ENCODE measurements at places on chromosomes 13 and 19. TPM values are rescaled to one million over a fixed set of nuclear protein-coding genes. Genes with fewer than 3 reads are reported as not detected.

DNA sequence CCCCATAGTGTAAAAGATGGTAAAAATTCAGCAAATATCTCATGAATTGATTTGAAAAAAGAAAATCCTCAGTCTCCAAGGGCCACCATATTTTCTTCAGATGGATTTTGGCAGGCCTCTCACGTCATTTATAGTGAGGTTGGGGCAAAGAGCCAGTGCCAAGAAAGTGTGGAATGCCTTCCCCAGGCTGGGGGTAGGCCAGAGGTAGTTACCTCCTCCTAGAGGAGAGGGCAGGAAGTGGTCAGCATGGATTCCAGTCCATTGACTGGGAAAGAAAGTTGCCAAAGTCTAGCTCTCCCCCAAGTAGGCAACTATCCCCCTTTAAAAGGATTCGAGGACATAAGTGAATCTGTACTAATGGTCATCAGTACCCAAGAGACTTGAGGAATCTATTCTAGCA lies 68.4 kb upstream of the KCTD4 start:
- DNase-seq: no peak

DNA sequence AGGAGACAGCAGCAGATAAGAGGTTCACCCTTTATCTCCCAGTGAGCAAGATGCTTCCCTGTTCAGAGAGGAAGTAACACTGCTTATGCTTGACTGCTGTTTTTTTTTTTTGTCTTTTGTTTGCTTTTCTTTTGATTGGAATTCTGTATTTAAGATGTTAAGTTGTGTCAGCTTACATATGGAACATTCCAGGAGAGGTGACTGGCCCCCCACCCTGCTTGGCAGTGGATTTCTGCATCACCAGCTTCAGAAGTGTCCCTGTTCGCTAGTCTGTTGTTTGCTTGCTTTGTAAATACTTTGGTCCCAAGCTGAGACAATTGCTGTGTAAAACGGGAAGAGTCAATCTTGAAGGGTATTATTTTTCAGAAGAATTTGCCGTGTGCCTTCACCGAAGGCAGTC lies 43.0 kb downstream of the IFT88 start:
- DNase-seq: no peak

DNA sequence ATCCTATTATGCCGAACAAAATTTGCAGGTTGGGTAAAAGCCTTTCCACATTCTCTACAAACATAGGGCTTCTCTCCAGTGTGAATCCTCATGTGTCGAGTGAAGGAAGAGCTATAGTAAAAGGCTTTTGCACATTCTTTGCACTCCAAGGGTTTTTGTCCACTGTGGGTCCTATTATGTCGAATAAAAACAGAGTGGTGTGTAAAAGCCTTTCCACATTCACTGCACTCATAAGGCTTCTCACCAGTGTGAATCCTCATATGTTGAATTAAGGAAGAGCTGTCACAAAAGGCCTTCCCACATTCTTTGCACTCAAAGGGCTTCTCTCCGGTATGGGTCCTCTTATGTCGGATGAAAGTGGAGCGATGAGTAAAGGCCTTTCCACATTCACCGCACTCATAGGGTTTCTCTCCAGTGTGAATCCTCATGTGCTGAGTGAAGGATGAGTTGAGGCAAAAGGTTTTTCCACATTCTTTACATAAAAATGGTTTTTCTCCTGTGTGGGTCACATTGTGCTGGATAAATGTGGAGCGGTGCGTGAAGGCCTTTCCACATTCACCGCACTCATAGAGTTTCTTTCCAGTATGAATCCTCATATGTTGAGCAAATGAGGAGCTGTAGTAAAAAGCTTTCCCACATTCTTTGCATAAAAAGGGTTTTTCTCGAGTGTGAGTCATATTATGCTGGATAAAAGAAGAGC lies 13.6 kb downstream of the ZNF599 start:
- DNase-seq: no peak

DNA sequence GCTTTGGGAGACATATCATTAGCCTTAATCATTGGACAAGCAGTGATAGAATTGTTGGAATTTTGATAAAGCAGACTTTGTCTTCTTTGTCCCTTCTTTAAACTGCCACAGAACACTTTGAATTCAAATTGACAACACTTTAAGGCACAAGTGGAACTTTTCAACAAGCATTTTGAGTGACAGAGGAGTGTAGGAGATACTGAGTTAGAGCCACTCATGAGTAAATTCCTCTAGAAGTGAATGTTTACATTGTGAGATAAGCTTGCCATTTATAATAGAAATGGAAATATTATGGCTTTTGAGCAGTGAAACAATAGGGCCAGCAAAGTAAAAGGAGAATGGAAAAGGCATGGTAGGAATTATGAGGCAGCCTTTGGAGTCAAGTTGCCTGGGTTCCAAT lies 515.8 kb downstream of the SLITRK6 start:
- DNase-seq: no peak

DNA sequence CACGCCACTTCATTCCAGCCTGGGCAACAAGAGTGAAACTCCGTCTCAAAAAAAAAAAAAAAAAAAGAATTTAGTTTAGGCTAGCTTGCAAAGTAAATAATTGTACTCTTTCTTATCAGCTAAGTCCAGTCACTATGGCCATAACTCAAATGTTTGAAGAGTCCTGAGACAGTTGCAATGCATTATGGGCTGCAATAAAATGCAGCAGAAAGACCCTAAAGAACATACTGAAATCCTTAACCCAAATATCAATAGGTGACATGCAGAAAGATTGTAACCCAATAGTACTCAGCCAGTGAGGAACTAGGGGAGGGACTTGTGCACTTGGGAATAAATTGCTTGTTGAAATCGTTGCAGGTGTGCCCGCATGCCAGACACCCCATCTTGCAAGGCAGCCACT lies 20.9 kb upstream of the FFAR2 start:
- DNase-seq: no peak

DNA sequence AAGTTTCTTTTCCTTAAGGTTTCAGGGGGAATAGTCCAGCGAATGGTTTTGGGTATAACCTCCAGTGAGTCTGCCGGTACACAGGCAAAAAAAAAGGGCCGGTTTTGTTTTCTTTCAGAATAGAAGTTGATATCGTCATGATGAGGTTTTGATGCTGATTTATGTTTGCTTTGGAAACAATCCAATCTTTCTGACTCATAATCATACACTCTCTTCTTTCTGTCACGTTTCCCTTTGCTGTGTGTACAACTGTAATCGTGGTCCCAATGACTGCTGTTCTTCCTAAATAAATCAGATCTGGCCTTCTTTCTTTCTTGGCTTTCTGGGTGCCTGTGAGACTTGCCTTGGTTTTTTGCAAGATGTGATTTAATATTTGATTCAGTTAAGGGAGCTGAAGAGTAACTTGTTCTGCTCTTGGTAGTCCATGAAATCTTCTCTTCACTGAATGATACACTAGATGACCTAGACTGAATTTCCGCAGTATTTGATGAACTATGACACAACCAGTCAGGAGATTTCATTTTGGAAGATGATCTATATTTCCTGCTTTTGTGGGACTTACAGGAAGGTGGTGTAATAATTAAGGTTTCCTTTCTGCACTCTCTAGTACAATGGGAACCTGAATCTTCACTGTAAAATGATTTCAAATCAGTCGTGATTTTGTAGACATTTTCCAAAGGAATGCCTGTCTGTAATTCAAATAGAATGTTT lies 34.9 kb upstream of the METTL21C start:
- DNase-seq: no peak

DNA sequence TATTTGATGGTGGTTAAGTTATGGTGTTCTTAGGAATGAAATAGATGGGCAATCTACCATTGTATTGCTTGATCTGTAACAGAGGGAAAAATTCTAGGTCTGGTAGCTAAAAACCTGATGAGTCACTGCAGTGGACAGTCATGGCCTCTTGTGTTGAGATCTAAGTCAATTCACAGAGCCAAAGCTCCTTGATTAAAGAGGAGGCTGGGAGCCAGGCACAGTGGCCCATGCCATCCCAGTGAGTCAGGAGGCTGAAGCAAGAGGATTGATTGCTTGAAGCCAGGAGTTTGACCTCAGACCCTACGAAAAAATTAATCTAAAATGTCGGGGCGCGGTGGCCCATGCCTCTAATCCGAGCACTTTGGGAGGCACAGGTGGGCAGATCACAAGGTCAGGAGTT lies 67.1 kb upstream of the KPNA3 start:
- no peak for DNase-seq

- DNase-seq: no peak
These were observed 1.5 kb downstream of the ERF start for GRCh38 chr19:42253245-42254088.

The SIGLEC9 gene
- polyA plus RNA-seq: 1.6 TPM

The ZNF415 gene
- 28.3 TPM for polyA plus RNA-seq

- DNase-seq: no peak
These were observed 1169.7 kb downstream of the DIAPH3 start for GRCh38 chr13:58994077-58994476.

The PGLYRP1 gene
- polyA plus RNA-seq: 0.67 TPM

- DNase-seq: no peak
These were observed 120.6 kb downstream of the IRS2 start for GRCh38 chr13:109665781-109666249.

The AKAP8 gene
- 24.9 TPM for polyA plus RNA-seq

- DNase-seq: peak; percentile 50
These were observed 395.0 kb downstream of the PCDH9 start for GRCh38 chr13:66835040-66835628.

GRCh38 chr13:47215736-47216135 lies 318.9 kb upstream of the HTR2A start:
- DNase-seq: no peak

DNA sequence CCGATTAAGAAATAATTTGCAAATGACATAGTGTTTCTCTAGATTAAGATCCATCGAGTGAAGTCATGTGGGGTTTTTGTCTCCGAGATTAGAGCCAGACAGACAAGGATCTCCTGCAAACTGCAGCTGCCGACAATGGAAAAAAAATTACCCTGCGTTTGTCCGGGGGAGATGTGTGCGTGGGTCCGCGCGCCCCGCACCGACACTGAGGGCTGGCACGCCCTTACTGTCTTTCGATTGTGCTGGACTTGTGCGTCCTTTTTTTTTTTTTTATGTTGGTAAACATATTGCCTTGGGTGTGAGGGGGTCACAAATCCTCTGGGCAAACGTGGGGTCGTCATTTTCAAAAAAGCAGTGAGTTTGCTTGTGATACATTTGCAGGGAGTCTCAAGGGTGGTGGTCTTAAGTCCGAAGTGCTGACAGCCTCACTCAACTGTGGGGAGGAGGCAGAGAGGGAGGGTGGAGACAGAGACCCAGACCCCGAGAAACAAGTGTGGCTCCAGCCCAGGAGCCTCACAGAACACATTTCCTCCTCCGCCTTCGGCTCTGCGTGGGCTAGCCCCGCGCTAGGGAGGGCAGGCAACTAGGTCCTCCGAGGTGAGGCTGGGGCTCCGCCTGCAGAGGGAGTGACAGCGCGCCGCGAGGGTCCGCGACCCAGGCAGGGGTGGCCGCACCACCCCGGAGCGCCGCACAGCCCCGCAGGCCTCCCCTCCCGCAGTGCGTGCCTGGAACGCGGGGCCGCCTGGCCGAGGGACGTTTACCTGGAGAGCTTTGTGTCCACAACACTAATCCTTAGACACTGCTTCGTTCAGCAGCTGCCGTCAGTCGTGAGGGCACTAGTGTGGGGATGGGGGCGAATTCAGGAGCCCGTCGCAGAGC lies 11.7 kb upstream of the SOX1 start:
- DNase-seq: no peak

DNA sequence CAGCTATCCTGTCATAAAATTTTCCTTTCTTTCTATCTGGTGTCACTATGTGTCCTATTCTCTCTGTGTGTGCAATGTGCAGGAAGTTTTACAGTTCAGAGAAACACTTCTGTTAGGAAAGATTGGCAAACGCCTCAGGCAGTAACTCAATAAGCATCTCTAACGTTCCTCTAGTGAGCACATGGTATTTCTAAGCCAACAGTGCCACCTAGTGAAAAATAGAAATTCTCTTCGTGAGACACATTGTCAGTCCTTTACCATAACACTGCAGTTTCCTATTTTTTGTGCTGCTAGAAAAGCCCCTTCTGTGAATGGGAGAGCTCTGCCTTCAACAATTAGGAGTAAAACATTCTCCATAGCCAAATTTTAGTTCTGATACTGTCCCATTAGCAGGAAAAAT lies 50.7 kb downstream of the ZNF723 start:
- DNase-seq: peak; percentile 0

The CLIP3 gene
- 47.2 TPM for polyA plus RNA-seq

The SSC5D gene
- 1.2 TPM for polyA plus RNA-seq

The RAB20 gene
- 7.0 TPM for polyA plus RNA-seq

- no peak for DNase-seq
These were observed 286.1 kb downstream of the KCTD12 start for GRCh38 chr13:76600081-76600480.

- no peak for DNase-seq
These were observed 231.0 kb upstream of the IRS2 start for GRCh38 chr13:110017379-110017778.

The NKPD1 gene
- 0.11 TPM for polyA plus RNA-seq

The CYP2S1 gene
- 0.51 TPM for polyA plus RNA-seq

- no peak for DNase-seq
These were observed 14.4 kb downstream of the RGL3 start for GRCh38 chr19:11404588-11405222.

The SIAH3 gene
- 0.85 TPM for polyA plus RNA-seq

GRCh38 chr19:30028118-30028991 lies 86.3 kb downstream of the URI1 start:
- no peak for DNase-seq

DNA sequence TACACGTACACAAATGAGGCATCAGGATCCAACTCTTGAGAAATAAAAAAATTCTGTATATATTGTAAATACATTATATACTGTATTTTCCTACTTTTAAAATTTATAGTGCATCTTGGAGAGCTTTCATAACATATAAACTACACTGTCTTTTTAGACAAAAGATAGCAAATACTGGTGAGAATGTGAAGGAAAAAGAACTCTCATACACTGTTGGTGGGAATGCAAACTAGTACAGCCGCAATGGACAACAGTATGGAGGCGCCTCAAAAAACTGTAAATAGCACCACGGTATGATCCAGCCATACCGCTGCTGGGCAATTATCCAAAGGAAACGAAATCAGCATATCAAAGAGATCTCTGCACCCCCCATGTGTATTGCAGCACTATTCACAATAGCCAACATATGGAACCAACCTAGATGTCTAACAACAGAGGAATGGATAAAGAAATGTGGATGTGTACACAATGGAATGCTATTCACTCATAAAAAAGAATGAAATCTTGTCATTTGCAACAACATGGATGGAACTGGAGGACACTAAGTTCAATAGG lies 292.4 kb downstream of the EFNB2 start:
- no peak for DNase-seq

DNA sequence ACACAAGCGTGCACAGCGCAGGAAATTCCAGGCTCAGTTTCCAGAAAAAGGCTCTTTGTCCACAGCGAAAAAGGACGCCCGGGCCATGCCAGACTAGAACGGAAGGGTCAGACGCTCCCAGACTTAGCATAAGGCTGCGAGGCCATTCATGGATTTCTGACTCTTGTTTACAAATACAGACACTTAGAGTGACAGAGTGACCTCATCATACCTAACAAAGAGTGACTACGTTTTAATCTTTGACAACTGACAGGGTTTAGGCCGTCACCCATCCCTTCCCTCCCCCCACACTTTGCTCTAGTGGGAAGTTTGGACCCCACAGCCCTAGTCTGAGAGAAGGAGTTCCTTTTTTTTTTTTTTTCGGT lies 418 bp upstream of the ZNF709 start:
- DNase-seq: no peak

Data from right renal cortex interstitium (tissue), 3 donors.